ENCODE measurements at places on chromosomes 12 and 14.

DNA sequence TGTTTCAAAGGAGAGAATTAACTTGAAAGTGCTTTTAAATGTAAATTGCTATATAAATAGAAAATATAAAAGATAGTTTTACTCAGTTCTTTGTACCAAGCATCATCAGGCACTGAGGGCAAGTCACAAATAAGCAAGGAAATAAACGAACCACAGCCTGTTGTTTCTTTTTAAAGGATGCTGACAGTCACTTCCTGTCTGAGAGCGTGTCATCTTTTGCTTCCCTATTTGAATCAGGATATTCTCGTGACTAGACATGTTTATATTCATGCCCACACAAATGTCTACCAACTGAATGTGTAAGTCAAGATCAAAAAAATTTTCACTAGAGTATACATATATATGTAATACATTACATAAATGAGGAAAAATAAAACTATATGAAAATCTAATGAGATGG lies 31.4 kb upstream of the SLC2A13 start:
- no peak for DNase-seq

- no peak for DNase-seq
Observed at GRCh38 chr12:16387919-16388318, 40.5 kb downstream of the MGST1 start.

- peak; percentile 12 for DNase-seq
Observed at GRCh38 chr14:65339866-65340265, 72.7 kb upstream of the FUT8 start.

- no peak for DNase-seq
Observed at GRCh38 chr12:60920841-60921495, 1325.1 kb downstream of the SLC16A7 start.

- no peak for DNase-seq
Observed at GRCh38 chr14:52351233-52352060, 37.3 kb downstream of the PTGER2 start.

DNA sequence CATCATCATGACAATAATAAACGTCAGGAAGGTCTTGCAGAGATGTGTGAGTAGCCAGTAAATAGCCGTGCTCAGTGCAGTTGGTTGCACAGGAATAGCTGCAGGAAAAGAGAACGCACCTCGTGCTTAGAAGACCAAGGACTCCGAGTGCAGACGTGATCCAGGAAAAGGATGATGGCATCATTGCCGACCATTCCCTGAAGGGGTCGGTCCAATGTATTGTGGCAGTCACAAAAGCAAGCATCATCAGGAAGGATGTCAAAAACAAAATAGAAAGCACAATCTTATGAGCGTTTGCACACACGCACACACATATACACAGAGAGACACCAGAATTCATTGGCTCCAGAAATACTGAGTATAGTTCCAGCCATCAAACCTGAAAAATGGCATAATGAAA lies 12.8 kb downstream of the DUSP6 start:
- DNase-seq, result no peak

DNA sequence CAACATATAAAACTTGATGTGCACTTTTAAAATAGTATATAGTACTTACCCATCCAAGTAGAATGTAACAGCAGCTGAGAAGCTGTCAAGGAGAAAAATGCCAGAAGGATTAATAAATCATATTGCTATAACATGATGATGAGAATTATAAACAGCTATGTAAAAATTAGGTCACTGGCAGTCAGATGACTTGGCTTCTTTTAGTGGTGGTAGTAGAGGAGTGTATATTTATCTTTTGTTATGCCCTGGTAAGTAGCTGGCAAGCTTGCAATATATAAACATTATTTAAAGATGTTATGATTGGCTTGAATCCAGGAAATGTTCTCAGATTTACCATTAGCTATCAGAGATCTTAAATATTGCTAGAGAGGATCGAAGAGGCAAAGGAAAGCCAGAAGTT lies 471.0 kb upstream of the MGAT4C start:
- DNase-seq, result no peak

DNA sequence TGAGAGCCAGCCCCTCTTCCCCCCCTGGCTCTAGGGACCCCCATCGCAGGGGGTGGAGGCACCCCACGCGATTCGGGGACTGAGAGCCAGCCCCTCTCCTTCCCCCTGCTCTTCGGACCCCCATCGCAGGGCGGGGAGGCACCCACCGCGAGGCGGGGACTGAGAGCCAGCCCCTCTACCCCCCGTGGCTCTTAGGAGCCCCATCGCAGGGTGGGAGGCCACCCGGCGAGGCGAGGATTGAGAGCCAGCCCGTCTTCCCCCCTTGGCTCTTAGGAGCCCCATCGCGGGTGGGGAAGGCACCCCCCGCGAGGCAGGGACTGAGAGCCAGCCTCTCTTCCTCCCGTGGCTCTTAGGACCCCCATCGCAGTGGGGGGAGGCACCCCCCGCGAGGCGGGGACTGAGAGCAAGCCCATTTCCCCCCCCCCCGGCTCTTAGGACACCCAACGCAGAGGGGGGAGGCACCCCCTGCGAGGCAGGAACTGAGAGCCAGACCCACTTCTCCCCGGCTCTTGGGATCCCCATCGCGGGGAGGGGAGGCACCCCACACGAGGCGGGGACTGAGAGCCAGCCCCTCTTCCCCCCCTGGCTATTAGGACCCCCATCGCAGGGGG lies 45.6 kb downstream of the DDX11 start:
- no peak for DNase-seq

DNA sequence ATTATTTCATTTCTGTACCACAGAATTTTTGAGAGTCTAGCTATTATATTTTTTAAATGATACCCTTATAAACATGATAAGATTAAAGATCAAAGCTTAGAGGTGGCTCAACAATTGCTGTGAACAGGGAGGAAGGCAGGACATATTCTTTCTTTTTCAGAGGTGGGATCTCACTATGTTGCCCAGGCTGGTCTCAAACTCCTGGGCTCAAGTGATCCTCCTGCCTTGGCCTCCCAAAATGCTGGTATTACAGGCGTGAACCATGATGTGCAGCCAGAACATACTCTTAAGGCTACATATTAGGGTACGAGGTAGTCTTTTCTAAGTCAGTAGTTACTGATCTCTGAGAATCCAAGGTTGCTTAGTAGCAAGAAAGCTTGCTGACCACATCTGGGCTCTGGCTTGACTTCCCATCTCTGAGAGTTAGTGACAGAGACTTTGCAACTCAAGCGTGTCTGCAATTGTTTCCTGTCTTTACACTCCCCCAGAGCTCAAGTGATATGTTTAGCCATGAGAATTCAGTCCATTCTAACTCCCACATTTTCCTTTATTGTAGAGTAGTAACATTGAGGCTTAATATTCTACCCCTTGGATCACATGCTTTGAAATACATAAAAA lies 8.6 kb downstream of the RAB5B start:
- no peak for DNase-seq

DNA sequence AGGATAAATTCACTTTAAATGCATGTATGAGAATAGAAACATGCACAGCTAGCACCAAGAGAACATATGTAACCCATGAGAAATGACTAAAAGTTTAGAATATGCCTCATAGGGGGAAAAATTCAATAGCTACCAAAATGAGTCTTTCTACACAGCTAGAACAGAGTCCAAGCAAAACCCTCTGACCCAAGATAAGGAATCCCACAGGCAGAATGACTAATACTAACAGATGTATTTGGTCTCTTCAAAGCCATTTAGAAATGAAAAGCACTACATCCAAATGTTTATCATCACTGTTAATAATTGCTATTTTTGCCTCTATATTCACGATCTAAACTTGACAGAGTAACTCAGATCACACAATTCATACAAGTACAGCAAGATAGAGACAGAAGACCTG lies 44.0 kb downstream of the KICS2 start:
- DNase-seq, result no peak

- no peak for DNase-seq
Observed at GRCh38 chr14:59831121-59831730, 39.4 kb downstream of the RTN1 start.

GRCh38 chr12:31815096-31815495 lies 86.3 kb upstream of the AMN1 start:
- no peak for DNase-seq

DNA sequence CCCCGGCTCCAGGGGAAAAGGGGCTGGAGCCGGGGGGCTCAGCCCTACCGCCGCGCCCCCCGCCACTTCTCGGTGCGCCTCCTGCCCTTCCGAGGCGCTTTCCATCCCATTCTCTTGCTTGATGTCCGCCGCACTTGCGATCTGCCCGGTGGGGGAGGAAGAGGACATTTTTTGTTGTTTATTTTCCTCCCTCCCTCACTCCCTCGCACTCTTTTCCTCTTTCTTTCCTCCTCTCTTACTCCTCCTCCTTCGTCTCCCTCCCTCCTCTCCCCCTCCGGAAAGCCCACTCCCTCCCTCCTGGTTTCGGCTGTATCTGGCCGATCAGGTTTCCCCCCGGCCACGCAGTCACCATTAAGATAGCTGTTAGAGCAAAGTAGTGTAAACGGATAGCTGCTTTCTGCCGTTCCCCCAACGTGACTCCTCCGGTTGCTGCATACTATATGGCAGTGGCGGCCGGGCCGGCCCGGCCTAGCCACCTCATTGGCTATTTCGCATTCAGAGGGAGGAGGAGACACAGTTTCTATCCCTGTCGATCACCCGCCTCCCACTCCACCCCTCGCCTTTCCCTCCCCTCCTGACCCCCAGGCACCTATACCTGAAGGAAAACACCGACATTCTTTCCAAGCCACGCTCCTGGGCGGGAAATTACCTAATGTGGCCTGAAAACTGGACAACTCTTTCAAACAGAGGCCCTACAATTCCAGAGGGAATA lies at the start of gene SIX4:
TSS of gene SIX4 (minus strand) at position 445 of the 712 bp plus-strand sequence. CDS start at position 168, 277 bp downstream.
- peak; percentile 41 for DNase-seq

GRCh38 chr12:110012137-110012536 lies 12.9 kb downstream of the ANKRD13A start:
- no peak for DNase-seq

GRCh38 chr14:94774344-94775090 lies 4.6 kb upstream of the GSC start:
- DNase-seq, result no peak

GRCh38 chr12:122021822-122022392 lies at the start of gene BCL7A:
TSS of gene BCL7A (plus strand) at chr12:122021884. CDS start at chr12:122022092, 208 bp downstream.
- DNase-seq, result peak; percentile 68

- no peak for DNase-seq
Observed at GRCh38 chr12:21541773-21542172, 15.7 kb downstream of the SPX start.

- DNase-seq, result no peak
Observed at GRCh38 chr12:26648584-26648983, 184.4 kb downstream of the ITPR2 start.

- DNase-seq, result no peak
Observed at GRCh38 chr14:100719976-100720520, 6.6 kb upstream of the DLK1 start.

DNA sequence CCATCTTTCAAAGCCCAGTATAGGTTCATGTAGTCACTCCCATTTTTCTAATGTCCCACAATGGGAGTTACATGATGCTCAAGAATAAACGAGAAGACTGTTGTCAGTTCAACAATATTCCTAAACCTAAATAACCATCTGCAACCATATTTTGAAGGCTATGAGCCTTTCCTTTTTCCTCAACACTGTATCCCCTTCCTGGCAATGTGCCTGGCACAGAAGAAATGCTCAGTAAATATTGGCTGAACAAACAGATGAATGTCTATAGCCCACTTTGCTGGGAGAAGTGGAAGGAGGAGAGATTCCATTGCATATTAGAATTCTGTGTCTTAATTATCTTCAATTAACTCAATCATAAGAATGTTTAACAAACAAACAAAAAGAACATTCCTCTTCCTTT lies 6.1 kb downstream of the ARMH4 start:
- DNase-seq, result no peak

- no peak for DNase-seq
Observed at GRCh38 chr12:123062681-123063486, 82.4 kb downstream of the ARL6IP4 start.
